H9 (cell line): ENCODE measurements at places on chromosomes 12 and 14. TPM values are rescaled to one million over a fixed set of nuclear protein-coding genes. Genes with fewer than 3 reads are reported as not detected.

Gene USP44
- 181 and 185 TPM in 2 replicates for total RNA-seq

DNA sequence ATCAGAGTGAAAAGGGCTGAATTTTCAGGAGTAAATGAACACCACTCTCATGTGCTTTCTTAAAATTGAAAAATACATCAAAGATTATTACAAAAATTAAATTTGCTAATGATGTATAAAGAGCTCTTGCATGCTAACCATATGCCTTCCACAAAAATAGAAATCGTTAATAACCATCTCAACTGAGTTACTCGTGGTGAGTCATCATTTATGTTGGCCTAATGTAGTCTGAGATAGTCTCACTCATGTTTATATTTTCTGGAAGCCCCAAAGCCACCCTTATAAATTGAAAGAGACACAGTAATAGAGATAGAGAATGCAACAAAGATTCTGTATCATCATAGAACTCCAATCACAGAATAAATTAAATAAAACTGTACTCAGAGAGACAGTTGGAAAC lies 131.2 kb downstream of the KCNH5 start:
- no peak overlapping the region for H3K4me3 ChIP-seq
- no peaks in the 10 kb centered on the region for H3K36me3 ChIP-seq
- no peaks in the 10 kb centered on the region for H3K4me1 ChIP-seq
- no peak for DNase-seq
- H3K27me3 ChIP-seq, result no peaks in the 10 kb centered on the region

GRCh38 chr12:129776977-129777667 lies 126.7 kb downstream of the TMEM132D start:
- peaks cover 20% of the 10 kb centered on the region for H3K4me1 ChIP-seq
- DNase-seq, result no peak
- no peaks in the 10 kb centered on the region; the same call in 1 of the 3 replicates for H3K36me3 ChIP-seq
- no peak overlapping the region for H3K27ac ChIP-seq

DNA sequence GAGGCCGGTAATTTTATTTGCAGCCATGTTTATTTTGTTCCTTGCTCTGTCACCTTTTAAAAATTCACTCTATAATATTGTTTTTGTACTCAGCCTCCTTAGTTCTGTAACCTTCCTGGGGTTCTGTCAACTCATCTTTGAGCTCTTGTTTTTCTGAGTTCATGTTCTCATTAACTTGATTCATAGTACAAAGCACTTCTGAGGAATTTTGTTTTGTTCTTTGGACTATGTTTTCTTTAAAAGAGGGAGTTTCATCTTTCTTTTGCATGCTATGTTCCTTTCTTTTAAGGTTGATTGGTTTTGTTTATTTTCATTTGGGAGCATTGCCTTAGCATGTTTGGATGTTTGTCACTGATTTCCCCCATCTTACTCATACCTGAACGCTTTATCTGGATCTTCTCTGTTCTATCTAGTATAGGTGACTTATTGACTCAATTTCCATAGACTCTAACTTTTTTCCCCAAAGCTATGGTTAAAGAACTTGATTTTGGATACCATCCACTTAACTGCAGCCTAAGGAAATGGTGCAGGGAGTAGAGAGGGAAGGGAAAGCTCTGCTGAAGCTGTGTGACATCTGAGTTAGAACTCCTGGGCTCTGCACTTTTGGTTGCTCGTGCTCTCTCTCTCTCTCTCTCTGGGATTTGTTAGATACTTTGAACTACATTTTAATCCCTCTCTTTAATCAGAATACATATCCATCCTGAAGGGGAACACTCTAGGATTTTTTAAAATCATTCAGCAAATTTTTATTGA lies 268.5 kb downstream of the PAWR start:
- no peak for DNase-seq
- no peak overlapping the region for H3K4me3 ChIP-seq
- H3K4me1 ChIP-seq, result peaks cover 4% of the 10 kb centered on the region
- H3K36me3 ChIP-seq, result no peaks in the 10 kb centered on the region
- no peak overlapping the region for H3K27ac ChIP-seq
- no peaks in the 10 kb centered on the region for H3K27me3 ChIP-seq

DNA sequence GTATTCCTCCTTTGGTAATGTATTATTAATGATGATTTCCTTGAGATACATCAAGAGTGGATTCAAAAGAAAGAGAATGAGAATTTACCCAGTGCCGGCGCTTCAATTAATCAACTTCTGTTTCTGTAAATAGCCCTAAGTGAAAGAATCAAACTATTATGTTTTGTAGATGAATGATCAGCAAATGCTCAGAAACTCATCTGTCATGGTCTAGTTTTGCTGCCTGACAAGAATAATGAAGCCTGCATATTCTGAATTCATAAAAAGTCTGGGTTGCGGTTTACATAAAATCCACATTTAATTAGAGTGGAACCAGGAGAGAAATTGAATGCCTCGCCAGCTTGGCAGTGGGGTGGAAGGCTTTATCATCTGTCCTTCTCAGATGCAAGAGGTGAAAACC lies 325.3 kb downstream of the GALC start:
- no peaks in the 10 kb centered on the region for H3K4me1 ChIP-seq
- H3K36me3 ChIP-seq, result no peaks in the 10 kb centered on the region
- no peaks in the 10 kb centered on the region for H3K27me3 ChIP-seq

GRCh38 chr12:6866163-6866919 lies 990 bp upstream of the TPI1 start:
- H3K4me3 ChIP-seq, result peak overlapping the region; percentile 95
- peaks cover 73% of the 10 kb centered on the region for H3K36me3 ChIP-seq
- no peak overlapping the region for H3K27ac ChIP-seq
- no peaks in the 10 kb centered on the region; the same call in 1 of the 2 replicates for H3K4me1 ChIP-seq

GRCh38 chr12:102740141-102740955 lies 176.7 kb downstream of the PAH start:
- H3K4me3 ChIP-seq, result no peak overlapping the region
- no peaks in the 10 kb centered on the region for H3K4me1 ChIP-seq
- H3K27me3 ChIP-seq, result no peaks in the 10 kb centered on the region

Gene GPR132
- 0.20 and 0.24 TPM in 2 replicates for total RNA-seq

- no peaks in the 10 kb centered on the region for H3K4me1 ChIP-seq
- no peak overlapping the region for H3K27ac ChIP-seq
- DNase-seq, result no peak
- no peaks in the 10 kb centered on the region for H3K27me3 ChIP-seq
These were observed 173.2 kb downstream of the SLC35F4 start for GRCh38 chr14:57692671-57693070.
